ENCODE measurements at places on chromosomes 6 and 20.

- DNase-seq: peak; percentile 67
Measured at GRCh38 chr20:47453167-47453782, 48.4 kb upstream of the NCOA3 start.

DNA sequence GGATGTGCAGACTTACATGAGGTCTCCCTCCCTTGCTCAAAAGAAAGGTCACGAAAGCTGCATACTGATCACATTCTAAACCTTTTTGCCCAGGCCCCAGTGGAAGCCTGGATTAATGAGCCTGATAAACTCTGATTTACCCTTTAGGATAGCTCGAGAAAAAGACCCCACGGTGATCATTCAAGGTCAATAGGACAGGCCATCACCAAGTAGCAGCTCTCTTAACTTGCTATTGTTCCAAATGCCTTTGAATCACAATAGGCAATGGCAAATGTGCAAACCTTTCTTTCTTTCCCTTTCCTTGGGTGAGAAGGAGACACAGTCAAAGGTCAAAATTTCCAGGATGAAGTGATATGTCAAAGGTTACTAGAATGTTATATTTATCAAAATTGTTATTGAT lies 327.3 kb downstream of the HDGFL1 start:
- DNase-seq: no peak

DNA sequence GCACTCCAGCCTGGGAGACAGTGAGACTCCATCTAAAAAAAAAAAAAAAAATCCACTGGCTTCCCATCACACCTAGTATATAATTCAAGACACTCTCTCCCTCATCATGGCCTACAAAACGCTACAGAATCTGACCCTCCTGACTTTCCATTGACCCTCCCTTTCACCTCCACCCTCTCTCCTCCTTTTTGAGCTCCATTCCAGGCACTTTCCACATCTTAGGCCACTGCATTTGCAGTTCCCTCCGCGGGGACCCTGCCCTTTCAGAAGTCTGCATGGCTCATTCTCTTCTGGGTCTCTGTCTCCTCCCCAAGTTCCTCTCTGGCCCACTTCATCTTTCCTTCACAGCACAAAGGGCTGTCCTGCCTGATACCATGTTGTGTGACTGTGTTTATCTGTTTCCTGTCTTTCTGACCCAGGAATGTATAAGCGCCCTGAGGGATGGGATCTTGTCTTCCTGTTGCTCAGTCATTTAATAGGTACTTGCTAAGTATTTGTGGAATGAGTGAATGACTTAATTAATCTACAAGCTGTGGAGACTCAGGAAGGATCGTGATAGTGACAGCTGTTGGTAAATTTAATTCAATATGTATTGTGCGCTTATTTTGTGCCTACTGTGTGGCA lies 35.2 kb downstream of the NCR2 start:
- no peak for DNase-seq

DNA sequence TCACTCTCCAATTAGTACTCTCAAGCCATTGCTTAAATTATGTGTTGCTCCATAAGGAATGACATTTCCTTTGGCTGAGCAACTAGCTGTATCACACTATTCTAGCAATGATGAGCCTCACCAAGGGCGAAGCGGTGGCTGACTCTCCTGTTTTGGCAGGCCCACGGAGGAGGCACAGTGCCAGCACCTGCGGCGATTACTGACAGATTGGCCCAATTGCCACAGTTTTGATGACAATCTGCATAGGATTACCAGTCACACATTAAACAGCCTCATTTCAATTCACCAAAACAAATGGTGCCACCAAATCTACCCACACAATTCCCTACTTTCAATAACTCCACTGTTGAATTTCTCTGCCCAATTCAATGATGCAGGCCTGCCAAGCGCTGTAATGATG lies 286.9 kb downstream of the PTPRK start:
- DNase-seq: no peak

DNA sequence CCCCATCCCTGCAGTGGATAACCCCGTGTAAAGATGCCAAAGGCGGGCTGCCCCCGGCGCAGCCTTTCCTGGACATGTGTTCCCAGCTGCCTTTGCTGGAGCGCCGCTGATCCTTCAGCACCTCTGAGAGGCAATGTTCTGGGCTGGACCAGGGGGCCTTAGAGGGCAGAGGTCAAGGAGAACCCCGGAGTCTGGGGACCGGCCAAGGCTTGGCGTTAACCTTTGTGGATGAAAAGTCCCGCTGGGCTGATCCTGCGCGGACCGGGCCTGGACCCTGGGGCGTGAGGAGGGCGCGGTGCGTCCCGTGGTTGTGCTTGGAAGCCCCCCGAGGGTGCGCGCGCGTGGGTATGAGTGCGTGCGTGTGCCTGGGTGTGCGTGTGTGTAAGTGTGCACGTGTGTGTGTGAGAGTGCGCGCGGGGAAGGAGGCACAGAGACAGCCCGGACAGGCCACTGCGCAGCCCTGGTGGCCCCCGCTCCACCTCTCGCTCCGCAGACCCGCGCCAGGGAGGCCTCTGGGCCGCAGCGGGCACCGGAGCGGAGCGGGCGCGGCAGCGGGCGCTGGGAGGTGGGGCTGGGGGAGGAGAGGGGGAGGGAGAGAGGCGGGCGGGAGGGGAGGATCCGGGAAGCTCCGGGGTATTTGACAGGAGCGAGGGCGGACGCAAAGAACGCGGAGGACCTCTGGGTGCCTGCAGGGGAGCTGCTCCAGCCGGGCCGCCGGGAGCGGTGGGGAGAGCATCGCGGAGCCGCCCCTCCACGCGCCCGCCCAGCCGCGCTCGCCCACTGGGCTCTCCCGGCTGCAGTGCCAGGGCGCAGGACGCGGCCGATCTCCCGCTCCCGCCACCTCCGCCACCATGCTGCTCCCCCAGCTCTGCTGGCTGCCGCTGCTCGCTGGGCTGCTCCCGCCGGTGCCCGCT lies at the start of gene SMOC2:
Gene SMOC2, plus strand, starts transcription at position 665 of the 914 bp plus-strand sequence. Its CDS starts 187 bp downstream, at position 852.
- DNase-seq: no peak

DNA sequence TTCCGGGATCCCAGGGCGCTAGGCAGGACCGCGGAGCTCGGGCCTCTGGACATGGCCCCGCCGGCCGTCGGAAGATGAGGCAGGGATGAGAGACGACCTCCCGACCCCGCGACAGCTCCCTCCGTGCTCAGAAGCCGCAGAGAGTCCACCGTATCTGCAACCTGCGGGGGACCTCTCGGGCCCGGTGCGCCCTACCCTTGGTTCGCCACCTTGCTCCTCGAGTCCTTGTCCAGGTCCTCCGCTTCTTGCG lies 301 bp downstream of the PPP1R3D start:
- DNase-seq: no peak

DNA sequence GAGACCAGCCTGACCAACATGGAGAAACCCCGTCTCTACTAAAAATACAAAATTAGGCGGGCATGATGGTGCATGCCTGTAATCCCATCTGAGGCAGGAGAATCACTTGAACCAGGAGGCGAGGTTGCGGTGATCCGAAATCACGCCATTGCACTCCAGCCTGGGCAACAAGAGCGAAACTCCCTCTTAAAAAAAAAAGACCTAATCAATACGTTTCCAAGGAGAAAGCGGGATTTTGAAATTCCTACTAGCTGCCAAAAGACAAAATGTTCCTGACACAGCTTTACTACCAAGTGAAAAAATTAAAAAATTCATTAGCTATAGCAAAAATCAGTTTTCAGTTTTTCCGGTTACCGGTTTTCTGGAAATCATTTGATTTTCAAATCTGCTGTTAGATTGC lies 129.3 kb downstream of the SCAF8 start:
- DNase-seq: no peak

DNA sequence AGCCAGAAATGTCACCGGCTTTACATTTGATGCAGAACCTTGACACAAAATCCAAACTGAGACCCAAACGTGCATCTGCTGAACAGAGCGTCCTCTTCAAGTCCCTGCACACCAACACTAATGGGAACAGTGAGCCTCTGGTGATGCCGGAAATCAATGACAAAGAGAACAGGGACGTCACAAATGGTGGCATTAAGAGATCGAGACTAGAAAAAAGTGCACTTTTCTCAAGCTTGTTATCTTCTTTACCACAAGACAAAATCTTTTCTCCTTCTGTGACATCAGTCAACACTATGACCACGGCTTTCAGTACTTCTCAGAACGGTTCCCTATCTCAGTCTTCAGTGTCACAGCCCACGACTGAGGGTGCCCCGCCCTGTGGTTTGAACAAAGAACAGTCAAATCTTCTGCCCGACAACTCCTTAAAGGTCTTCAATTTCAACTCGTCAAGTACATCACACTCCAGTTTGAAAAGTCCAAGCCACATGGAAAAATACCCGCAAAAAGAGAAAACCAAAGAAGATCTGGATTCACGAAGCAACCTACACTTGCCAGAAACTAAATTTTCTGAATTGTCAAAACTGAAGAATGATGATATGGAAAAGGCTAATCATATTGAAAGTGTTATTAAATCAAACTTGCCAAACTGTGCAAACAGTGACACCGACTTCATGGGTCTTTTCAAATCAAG lies 108.4 kb downstream of the RTN4IP1 start:
- no peak for DNase-seq

GRCh38 chr6:119350202-119350951 lies 816 bp upstream of the MAN1A1 start:
- no peak for DNase-seq

DNA sequence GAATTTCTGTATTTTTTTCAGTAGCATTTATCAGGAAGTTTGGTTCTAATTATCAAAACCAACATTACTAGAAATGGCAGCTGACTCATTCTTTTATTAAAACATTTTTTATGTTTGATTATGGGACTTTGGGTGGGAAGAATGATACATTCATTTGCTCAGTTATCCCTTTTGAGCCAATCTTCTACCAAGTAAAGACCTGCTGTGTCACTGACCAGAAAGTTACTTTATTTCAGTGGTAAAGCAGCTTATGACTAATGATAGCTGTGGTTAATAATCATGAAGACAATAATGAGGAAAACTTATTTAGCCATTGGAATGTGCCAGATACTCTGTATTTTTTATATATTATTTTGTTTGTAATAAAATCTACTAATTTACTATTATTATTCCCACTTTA lies 142.3 kb downstream of the FARS2 start:
- DNase-seq: no peak
